ENCODE measurements at places on chromosomes 13 and 19.

- DNase-seq, result no peak
Observed at GRCh38 chr13:40963927-40964326, 55.2 kb downstream of the ELF1 start.

DNA sequence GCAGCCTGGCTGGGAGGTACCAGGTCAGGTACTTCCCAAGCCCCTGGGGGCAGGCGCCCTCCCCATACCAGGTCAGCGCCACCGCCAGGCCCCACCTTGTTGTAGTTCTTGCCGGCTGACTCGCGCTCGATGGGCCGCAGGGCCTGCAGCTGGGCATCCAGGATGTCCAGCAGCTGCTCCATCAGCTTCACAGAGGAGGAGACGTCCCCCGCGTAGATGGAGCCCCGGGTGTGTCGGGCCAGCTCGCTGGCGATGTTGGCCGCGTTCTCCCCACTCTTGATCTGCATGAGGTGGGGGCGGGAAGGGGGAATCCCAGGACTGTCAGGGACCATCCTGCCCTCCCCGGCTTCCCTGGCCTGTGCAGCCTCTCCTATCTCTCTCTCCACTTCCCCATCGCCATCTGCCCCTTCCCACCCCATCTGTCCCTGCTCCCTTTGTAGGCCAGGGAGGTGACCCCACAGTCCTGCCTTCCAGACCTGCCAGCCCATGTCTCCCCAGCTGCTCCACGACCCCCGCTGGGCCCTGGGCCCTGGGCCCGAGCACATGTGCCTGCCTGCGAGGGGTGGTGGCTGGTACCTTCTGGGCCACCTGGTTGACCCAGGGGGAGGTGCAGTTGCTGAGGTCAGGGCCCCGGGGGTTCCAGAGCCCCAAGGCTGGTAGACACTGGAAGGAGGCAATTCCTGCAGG is 23.8 kb upstream of the ASF1B start:
- DNase-seq, result no peak

DNA sequence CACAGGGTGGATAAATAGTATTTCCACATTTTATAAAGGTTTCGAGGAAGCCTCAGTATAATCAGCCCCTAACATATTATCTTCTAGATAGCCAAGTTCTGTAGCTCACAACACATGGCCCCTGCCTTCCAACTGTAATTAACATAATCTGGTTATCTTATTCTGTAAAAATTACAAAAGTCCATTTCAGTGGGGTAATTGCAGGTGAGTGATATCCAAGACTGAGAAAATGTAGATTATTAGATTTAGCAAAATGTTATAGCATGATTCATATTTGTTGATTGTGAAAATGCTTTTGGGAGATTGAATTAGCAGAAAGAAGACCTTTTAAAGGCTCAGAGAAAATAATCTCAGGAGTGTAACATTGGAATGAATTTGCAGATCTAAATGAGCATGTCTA is 168.3 kb upstream of the GPC6 start:
- no peak for DNase-seq

- no peak for DNase-seq
Observed at GRCh38 chr13:51804295-51805172, 571 bp upstream of the DHRS12 start.

GRCh38 chr19:1291761-1292418 is 6.2 kb downstream of the EFNA2 start:
- no peak for DNase-seq

DNA sequence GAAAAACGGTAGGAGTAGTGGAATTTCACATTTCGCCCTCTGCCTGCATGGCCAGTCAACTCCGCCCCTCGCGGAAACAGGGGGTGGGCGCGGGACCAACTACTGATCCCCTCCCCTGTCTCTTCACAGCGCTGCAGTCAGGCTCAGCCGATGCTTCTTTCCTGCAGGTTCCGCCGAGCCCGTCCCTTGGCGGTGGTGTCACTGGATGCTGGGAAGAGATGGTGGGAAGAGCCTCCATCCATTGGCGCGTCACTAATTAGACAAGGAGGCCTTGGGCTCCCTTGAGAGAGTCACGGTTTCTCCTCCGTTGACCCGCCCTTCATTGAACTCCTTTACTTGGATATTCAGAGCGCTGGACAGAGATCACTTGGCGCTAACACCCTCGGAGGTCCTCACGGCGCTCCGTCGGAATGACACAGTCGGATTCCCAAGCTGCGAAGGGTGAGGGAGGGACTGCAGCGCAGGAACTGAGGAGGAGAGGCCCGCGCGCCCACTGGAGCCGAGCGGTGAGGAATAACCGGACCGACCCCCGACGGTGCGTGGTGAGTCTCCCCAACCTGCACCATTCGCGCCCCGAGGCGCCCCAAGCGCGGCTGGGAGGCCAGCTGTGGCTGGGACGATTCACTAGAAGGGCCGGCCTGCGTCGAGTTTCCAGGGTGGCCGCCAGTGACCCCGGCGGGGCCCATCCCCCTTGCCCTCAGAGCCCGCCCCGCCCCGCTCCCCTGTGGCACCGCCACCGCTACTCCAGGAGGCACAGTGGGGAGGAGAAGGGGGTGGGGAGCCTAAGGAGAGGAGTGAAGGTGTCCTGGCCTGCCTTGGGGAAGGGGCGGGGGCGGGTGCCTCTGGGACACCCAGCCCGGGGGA is 11.2 kb upstream of the CEACAM21 start:
- no peak for DNase-seq
